ENCODE measurements at places on chromosomes 1 and 21. TPM values are rescaled to one million over a fixed set of nuclear protein-coding genes. Genes with fewer than 3 reads are reported as not detected.

DNA sequence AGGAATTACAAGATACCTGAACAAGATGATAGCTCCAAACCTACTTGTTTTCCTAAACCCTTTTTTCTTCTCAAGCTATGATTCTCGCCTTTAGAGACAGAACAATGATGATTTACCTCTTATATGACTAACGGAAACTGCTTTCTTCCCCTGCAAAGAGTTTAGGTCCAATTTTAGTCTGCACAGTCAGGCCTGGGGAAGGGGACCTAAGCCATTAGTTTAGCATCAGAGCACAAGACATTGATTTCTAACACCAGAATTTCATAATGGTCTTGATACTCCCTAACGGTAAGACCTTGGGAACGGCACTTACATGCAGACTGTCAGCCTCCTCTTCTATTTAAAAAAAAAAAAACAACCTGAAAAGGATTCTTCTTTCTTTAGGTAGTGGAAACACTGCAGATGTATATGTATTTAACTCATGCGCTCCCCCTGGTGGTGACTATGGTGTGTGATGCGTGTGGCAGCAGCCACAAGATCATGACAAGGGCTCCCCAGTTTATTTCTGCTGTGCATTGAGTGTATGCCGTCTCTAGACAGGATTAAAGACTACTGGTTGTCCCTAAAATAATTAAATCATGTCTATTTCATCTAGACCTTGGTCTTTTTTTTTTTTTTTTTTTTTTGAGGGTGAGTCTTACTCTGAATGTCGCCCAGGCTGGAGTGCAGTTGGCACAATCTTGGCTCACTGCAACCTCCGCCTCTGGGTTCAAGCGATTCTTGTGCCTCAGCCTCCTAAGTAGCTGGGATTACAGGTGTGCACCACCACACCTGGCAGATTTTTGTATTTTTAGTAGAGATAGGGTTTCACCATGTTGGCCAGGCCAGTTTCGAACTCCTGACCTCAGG is 37.3 kb upstream of the TMEM222 start:
- no peaks in the 10 kb centered on the region for H3K27me3 ChIP-seq
- DNase-seq: no peak
- peaks cover 16% of the 10 kb centered on the region for H3K36me3 ChIP-seq
- H3K27ac ChIP-seq: no peak overlapping the region

DNA sequence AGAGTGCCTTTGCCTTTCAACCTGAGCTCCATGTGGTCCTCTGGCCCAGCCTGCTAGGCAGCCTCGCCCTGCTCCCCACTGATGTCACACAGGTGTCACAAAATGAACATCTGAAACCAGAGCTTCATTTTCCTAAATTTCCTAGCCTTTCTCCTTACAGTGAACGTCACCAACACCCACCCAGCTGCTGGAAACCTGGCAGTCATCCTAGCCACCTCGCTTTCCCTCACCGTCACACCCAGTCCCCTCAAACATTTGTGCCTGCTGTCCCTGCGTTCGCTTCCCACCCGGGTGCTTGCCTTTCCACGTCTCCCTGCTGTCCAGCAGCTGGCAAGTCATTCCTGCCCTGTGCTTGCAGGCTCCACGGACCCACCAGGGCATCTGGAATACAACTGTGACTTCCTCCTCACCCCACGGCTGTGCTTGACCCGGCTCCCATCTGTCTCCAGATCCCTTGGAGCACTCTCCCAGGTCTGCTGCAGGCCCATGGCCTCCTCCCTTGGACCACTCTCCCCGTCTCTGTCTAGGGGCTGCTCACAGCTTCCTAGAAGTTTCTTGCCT is 23.5 kb downstream of the ADARB1 start:
- no peak for DNase-seq
- H3K4me1 ChIP-seq: peaks cover 41% of the 10 kb centered on the region
- no peaks in the 10 kb centered on the region for H3K27me3 ChIP-seq

DNA sequence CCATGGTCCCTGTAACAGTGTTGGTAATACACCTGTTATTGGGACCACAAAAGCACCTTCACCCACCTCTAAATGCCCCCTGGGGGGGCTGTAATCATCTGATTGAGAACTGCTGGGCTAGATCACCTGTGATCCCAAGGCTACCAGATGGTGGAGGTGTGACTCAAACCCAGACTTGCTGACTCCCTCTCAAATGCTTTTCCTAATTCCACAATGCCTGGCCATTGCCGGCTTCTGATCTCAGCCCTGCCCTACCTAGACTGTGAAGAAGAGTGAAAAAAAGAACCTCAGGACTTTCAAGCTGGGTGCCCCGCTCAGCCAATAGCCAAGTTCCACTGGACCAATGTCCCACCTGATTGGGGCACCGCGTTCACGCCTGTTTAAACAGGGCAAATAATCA is 9.6 kb downstream of the TMEM9 start:
- DNase-seq: no peak
- no peak overlapping the region for H3K27ac ChIP-seq
- H3K27me3 ChIP-seq: no peaks in the 10 kb centered on the region
- H3K4me1 ChIP-seq: peaks cover 2% of the 10 kb centered on the region
- H3K36me3 ChIP-seq: no peaks in the 10 kb centered on the region

DNA sequence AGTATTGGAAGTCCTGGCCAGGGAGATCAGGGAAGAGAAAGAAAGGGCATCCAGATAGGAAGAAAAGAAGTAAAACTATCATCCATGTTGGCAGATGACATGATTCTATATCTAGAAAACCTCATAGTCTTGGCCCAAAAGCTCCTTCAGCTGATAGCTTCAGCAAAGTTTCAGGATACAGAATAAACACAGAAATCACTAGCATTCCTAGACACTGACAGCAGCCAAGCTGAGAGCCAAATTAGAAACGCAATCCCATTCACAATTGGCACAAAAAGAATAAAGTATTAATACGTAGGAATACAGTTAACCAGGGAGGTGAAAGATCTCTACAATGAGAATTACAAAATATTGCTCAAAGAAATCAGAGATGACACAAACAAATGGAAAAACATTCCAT is 44.6 kb downstream of the ZFYVE9 start:
- H3K4me3 ChIP-seq: no peak overlapping the region
- no peaks in the 10 kb centered on the region for H3K36me3 ChIP-seq
- no peaks in the 10 kb centered on the region for H3K27me3 ChIP-seq
- no peak overlapping the region for H3K27ac ChIP-seq
- H3K4me1 ChIP-seq: peaks cover 16% of the 10 kb centered on the region

DNA sequence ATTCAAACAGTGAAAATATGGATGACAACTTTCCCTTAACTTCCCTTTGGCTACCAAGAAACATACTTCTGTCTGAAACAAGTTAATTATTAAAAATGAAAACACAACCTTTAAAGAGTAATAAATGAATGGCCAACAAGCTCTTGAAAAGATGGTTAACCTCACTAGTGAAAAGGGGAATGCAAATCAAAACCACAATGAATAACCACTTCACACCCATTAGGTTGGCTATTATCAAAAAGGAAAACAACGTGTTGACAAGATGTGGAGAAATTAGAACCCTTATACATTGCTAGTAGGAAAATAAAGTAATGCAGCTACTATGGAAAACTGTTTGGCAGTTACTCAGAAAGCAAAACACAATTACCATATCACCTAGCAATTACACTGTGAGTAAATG is 14.1 kb downstream of the COP1 start:
- peaks cover 15% of the 10 kb centered on the region for H3K4me1 ChIP-seq
- no peaks in the 10 kb centered on the region for H3K36me3 ChIP-seq
- no peak overlapping the region for H3K27ac ChIP-seq
- no peaks in the 10 kb centered on the region for H3K27me3 ChIP-seq
- H3K4me3 ChIP-seq: no peak overlapping the region

DNA sequence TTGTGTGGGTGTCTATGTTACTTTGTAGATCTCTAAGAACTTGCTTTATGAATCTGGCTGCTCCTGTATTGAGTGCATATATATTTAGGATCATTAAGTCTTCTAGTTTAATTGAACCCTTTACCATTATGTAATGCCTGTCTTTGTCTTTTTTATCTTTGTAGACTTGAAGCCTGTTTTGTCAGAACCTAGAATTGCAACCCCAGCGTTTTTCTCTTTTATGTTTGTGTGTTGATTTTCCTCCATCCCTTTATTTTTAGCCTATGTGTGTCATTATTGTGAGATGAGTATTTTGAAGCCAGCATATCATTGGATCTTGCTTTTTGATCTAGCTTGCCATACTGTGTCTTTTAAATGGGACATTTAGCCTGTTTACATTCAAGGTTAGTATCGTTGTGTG is 573.2 kb downstream of the BRINP3 start:
- H3K4me1 ChIP-seq: no peaks in the 10 kb centered on the region
- H3K4me3 ChIP-seq: no peak overlapping the region
- no peak for DNase-seq
- no peak overlapping the region for H3K27ac ChIP-seq
- H3K27me3 ChIP-seq: no peaks in the 10 kb centered on the region
- no peaks in the 10 kb centered on the region for H3K36me3 ChIP-seq

GRCh38 chr1:201683397-201683796 is 144.5 kb downstream of the NAV1 start:
- no peaks in the 10 kb centered on the region for H3K4me1 ChIP-seq
- H3K27ac ChIP-seq: no peak overlapping the region
- no peaks in the 10 kb centered on the region for H3K36me3 ChIP-seq
- DNase-seq: no peak

DNA sequence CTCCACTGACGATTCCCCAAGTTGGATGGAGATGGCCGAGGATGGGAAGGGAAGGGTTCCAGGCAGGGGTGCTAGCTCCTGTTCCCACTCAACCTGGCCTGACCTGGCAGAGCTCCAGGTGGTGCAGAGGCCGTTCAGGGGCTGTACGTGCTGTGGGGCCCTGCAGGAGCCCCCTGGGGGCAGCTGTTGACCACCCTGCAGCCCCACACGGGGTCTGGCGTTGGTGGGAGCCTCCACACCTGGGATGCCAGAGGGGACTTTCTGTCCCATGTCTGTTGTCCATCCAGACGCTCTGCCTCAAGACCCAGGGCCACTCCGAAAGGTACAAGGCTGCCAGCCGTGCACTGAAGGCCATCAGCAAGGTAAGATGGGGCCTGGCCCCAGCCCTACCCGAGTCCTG is 20.0 kb downstream of the ARHGEF16 start:
- no peak overlapping the region for H3K27ac ChIP-seq
- H3K4me1 ChIP-seq: peaks cover 48% of the 10 kb centered on the region
- no peaks in the 10 kb centered on the region for H3K36me3 ChIP-seq
- no peaks in the 10 kb centered on the region for H3K27me3 ChIP-seq

GRCh38 chr1:30877205-30877912 is 31.2 kb downstream of the SDC3 start:
- H3K36me3 ChIP-seq: no peaks in the 10 kb centered on the region
- peak overlapping the region; percentile 71 for H3K27ac ChIP-seq
- no peak overlapping the region for H3K4me3 ChIP-seq
- no peaks in the 10 kb centered on the region for H3K27me3 ChIP-seq
- DNase-seq: no peak

- no peak overlapping the region for H3K4me3 ChIP-seq
- H3K27ac ChIP-seq: no peak overlapping the region
- peaks cover 8% of the 10 kb centered on the region for H3K4me1 ChIP-seq
Observed at GRCh38 chr1:180540697-180541594, 17.8 kb upstream of the OVAAL start.

GRCh38 chr1:213868482-213868881 is 119.3 kb upstream of the PROX1 start:
- no peak overlapping the region for H3K4me3 ChIP-seq
- H3K36me3 ChIP-seq: no peaks in the 10 kb centered on the region
- DNase-seq: no peak
- H3K27me3 ChIP-seq: no peaks in the 10 kb centered on the region
- H3K27ac ChIP-seq: no peak overlapping the region
- H3K4me1 ChIP-seq: no peaks in the 10 kb centered on the region

The THEM5 gene
- total RNA-seq: 0.98 TPM

The NTMT2 gene
- not detected for total RNA-seq

The PLA2G2D gene
- not detected for total RNA-seq

The KRTAP19-1 gene
- not detected for total RNA-seq

The PSRC1 gene
- total RNA-seq: 5.4 TPM

The VCAM1 gene
- 5.6 TPM for total RNA-seq

The VTCN1 gene
- not detected for total RNA-seq

All from vagina (tissue), 2 donors.